ENCODE measurements at places on chromosomes 4 and X. TPM values are rescaled to one million over a fixed set of nuclear protein-coding genes. Genes with fewer than 3 reads are reported as not detected.

SLC25A53 gene
- polyA plus RNA-seq = 6.1 TPM

SMC1A gene
- polyA plus RNA-seq = 69.0 TPM

SULT1E1 gene
- 42.8 TPM for polyA plus RNA-seq

MID1IP1 gene
- 11.5 TPM for polyA plus RNA-seq

UGT2B7 gene
- polyA plus RNA-seq = 0.67 TPM
